C1 segment of cervical spinal cord (tissue), 14 donors: ENCODE measurements at places on chromosomes 1 and 21.

DNA sequence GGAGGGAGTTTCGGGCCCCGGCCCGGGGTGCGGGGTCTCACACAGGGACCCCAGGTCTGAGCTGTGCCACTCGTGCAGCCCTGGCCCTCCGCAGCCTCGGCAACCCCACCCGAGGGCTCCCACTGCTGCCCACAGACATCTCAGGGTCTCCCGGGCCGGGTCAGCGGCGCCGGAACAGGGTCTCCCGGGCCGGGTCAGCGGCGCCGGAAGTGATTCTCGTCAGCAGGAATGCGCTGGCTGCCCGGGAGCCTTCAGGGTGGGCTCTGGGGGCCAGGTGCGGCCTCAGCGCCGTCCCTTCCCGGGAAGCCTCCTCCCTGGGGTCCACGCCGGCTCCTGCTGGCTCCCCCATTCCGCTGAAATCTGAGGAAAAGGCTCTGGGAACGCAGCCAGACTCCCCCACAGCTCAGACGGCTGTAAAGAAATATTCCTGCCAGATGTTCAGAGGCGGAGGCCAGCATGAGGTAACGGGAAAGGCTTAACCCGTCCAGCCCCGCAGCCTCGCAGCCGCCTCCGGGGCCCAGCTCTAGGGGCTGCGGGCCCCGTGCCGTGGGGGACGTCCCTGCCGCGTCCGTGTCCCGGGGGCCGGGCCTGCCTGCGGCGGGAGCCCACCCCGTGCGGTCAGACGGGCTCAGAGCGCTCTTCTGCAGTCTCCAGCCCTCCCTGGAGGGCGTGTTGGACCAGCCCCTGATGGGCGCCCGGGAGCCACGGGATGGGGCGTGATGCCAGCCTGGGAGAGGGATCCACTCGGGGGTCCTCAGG is 8.7 kb upstream of the COL6A1 start:
- DNase-seq, result no peak

- no peak for DNase-seq
Measured at GRCh38 chr1:156497078-156497742, 3.4 kb downstream of the MEF2D start.

GRCh38 chr1:160454371-160455152 is 54.2 kb downstream of the VANGL2 start:
- no peak for DNase-seq

GRCh38 chr1:63533931-63534330 is 10.6 kb downstream of the EFCAB7 start:
- DNase-seq, result no peak

DNA sequence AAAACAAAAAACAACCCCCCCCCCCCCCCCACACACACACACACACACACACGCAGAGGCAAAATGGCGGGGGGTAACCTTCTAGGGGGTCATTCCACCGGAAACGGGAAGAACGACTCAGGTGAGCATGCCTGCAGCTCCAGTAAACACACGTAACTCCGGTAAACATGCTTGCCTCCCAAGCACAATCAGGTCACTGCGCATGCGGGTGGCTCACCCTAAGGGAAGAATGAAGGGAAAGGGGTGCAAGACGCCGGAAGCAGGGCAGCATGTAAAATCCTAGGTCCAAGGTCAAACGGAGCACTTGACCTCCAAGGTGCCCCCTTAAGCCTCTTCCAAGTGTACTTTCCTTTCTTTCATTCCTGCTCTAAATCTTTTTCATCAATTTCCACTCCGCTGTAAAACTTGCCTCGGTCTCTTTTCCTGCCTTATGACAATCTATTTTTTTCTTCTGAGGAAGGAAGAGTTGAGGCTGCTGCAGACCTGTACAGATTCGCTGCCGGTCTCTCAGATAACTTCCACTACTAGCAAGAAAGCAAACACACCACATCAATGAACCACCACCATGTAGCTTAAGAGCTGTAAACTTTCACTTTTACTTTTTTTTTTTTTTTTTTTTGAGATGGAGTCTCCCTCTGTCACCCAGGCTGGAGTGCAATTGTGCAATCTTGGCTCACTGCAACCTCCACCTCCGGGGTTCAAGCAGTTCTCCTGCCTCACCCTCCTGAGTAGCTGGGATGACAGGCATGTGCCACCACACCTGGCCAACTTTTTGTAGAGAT is 21.0 kb upstream of the CBR3 start:
- DNase-seq, result no peak

GRCh38 chr1:245978915-245979314 is 528.2 kb downstream of the SMYD3 start:
- no peak for DNase-seq

GRCh38 chr1:183956559-183957188 is 80.9 kb downstream of the COLGALT2 start:
- DNase-seq, result no peak

DNA sequence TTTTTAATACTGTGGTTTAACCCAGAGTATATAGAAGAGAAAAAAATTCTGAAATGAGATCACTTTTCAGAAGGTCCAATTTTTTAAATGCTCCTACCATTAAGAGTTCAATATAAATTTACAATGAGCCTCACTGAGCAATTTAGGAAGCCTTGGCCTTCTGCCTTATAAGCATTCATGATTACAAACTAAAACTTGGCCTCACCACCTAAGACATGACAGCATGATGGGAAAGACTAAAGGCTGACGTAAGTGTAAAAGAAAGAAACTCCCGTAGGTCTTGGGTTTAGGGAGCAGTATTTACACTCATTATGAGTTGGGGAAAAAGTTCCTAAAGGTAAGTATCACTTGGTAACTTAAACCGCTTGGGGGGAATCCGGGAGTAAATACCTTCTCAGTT is 70.7 kb upstream of the ESRRG start:
- DNase-seq, result no peak

DNA sequence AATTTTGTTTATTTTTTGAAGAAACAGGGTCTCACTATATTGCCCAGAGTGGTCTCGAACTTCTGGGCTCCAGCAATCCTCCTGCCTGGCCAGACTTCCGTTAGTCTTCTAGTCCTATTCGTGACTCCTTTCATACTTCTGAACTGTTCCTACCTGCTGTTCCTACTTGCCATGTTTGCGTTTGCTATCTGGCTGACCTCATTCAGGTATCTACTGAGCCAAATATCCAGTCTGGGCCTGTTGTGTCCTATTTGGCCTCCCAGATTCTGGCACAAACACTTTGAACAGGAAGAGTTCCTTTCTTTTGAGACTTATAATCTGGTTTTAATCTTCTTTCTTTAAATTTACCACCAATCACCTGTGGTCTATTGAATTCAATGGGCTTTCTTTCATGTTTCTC is 6.9 kb upstream of the NR1I3 start:
- no peak for DNase-seq

GRCh38 chr1:211628417-211628816 is 47.0 kb downstream of the NEK2 start:
- DNase-seq, result no peak

GRCh38 chr21:15976807-15977206 is 247.0 kb downstream of the USP25 start:
- no peak for DNase-seq

GRCh38 chr1:68010543-68010942 is 39.9 kb downstream of the DIRAS3 start:
- DNase-seq, result no peak

GRCh38 chr1:206486995-206487788 is 16.9 kb downstream of the IKBKE start:
- no peak for DNase-seq

GRCh38 chr1:185360714-185361113 is 43.7 kb upstream of the IVNS1ABP start:
- no peak for DNase-seq

- no peak for DNase-seq
Measured at GRCh38 chr1:157512036-157512969, 40.0 kb downstream of the FCRL5 start.

GRCh38 chr1:1421147-1421906 is at the start of gene ANKRD65:
Gene ANKRD65 (minus strand): TSS chr1:1421276. CDS start chr1:1421005, 271 bp downstream.
- peak; percentile 25 for DNase-seq

DNA sequence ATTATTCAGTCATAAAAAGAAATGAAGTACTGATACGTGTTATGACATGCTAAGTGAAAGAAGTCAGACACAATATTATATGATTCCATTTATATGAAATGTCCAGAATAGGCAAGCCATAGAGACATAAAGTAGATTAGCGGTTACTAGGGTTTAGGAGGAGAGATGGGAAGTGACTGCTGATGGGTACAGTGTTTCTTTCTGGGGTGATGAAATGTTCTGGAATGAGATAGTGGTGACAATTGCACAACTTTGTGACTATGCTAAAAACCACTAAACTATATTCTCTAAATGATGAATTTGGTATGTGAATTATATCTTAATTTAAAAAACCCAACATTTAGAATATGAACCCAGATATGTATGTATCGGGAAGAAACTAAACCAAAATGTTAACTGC is 27.6 kb downstream of the IPP start:
- no peak for DNase-seq

GRCh38 chr1:100037656-100037926 is 67.8 kb downstream of the SLC35A3 start:
- DNase-seq, result no peak

DNA sequence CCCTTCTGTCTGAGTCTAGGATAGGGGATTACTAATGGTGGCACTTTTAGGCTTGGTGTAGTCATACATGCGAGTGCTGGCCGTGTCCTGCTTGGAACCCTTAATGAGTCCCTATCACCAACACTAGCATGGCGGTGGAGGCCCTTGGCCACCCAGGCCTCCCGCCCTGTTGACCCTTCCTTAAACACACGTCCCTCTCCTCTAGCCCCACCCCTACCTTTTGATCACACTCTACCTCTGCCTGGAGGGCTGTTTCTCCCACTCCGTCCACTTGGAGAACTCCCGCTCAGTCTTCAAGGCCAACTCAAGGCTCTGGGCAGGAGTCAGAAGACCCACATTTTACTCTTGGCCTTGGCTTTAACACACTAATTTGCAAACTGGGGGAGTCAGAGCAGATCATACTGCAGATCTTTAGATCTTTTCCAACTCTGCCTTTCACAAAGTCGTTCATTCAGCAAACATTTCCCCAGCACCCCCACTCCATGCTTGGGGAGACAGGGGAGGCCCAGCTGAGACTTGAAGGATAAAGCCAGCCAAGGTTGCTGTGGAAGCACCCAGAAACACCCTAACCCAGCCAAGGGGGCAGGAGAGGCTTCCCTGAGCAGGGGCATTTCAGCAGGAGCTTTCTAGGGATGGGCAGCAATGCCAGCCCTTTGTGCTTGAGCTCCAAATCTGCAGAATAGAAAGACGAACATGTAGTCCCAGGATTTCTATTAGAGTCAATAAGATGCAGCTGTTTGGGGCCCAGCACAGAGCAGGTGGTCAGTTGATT is 1.9 kb downstream of the PODN start:
- no peak for DNase-seq

- DNase-seq, result no peak
Measured at GRCh38 chr1:225767634-225768540, 9.7 kb upstream of the SRP9 start.

DNA sequence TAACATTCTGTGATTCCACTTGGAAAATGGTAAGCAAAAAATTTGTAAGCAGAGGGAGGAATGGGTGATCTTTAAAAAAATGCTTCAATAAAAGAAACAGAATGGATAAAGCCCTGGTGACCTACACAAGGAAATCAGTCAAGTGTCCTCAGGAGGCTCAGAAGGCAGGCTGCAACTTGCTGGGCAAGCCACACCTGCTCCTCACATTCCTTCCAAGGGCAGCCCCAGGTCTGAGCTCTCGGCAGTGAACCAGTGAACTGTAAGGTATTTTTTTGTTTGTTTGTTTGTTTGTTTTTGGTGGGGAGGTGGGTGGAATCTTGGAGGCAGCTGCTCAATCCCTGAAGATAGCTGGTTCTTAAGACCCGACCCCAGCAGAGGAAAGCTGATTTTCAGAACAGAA is 4.4 kb downstream of the TACSTD2 start:
- DNase-seq, result no peak

DNA sequence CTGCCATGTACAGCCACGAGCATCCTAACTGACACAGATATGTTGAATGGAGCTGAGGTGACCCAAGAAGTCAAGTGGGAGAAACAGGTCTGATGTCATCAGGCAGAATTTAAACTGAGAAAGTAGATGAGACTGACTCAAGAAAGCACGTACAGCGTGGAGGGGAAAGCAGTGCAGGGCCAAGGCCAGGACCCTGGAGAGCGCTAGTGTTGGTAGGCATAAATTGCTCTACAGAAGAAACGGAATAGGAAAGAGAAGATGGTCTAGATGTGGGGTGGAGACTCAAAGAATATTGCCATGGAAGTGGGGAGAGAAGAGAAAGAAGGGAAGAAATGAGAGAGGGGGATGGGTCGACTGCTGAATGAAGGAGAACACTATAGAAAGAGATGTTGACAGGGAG is 45.3 kb upstream of the GJB5 start:
- no peak for DNase-seq

GRCh38 chr1:217273866-217274265 is 357.0 kb downstream of the GPATCH2 start:
- DNase-seq, result no peak

DNA sequence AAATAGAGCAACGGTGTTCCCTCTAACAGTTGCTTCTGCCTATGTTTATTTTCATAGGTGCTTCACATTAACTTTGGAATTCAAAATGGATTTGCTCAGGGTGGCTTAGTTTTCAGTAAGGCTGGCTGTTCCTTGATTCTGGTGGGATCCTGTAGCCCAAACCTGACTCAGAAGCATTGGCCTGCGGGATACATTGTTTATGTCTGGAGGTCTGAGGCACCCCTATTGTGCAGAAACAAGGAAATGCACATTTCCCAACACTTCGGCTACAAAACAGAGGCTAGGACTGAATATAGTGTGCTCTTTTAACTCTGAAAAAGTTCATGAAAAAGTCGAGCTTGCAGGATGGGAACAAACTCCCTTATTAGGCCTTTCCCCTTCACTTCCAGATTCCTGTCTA is 133.8 kb upstream of the F3 start:
- DNase-seq, result no peak

DNA sequence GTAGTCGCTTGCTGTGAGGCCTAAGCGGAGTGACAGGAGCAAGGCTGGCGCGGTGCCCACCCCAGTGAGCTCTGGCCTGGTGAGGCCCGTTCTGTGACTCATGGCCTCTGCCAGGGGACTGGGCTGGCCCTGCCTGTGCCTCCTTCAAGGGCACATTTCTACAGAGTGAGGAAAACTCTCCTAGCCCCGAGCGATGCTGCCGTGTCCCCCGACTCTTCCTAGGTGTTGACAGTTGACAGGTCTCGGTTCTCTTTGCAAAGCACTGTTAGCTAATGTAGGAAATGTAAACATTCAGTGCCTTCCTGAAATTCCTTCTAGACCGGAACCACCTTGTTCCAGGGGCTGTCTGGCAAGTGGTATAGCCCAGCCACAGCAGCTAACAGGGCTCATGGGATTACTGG is 43.9 kb downstream of the ABCG1 start:
- no peak for DNase-seq

DNA sequence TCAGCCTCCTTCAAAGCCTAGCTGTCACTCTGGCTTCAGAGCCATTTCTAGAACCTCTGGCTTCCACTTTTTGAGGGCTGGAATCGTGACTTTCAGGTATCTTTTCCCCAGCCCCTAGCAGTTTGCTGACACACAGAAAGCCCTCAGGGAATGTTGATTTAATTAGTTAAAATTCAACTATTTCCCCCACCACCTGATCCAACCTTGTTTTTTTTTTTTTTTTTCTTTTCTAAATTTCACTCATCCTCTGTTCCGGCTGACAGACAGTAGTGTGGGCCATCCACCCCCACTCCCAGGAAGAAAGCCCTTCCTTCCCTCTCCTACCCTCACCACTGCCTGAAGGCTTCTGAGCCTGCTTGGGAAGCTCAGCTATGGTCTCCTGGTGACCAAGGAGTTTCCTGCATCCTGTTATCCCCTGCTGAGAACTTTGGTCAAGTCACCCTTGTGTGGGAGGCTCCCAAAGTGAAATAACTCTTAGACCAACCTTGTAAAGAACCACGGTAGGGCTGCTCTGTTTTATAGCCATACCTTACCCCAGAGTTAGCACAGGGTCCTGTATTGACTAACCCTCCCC is 29.4 kb downstream of the KCNJ6 start:
- no peak for DNase-seq
